ENCODE measurements at places on chromosomes 7 and 10. TPM values are rescaled to one million over a fixed set of nuclear protein-coding genes. Genes with fewer than 3 reads are reported as not detected.

- DNase-seq, result no peak
Observed at GRCh38 chr10:124367936-124368335, 50.8 kb downstream of the OAT start.

DNA sequence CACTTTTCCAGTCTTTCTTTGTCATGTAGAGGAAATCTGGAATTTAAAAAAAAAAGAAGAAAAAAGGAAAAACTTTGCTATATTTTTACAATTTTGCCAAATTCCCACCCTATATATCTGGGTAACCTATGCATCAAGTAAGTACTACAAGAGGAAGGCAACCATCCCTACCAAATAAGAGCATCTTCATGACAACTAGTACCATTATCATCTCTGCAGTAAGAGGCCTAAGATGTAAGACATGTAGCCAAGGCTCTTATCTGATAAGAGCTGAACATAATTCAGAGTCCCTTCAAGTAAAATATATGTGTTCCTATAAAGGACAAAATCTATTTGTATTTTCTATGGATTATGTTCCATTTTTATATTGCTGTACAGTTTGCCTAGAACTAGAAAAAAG, 3.5 kb downstream of the THAP5 start:
- DNase-seq, result no peak

- no peak for DNase-seq
Observed at GRCh38 chr10:78236416-78237015, 202.9 kb downstream of the RPS24 start.

DNA sequence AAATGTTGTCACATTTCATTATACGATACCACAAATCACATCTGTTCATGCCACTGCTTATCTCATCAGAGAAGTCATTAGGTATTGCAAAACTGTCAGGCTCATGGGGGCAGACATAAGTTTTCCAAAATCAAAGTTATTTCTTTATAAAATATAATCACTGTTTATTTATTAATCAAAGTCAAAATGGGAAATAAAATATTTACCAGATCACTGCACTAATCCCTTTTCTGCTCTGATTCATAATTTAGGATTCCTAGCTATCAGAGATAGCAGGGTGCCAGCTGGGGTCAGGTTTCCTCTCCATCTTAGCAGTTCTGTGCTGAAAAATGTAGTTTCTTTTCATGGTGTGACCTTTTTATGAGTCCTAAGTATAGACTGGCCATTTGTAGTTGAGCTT, 117.7 kb upstream of the LANCL2 start:
- DNase-seq, result no peak

DNA sequence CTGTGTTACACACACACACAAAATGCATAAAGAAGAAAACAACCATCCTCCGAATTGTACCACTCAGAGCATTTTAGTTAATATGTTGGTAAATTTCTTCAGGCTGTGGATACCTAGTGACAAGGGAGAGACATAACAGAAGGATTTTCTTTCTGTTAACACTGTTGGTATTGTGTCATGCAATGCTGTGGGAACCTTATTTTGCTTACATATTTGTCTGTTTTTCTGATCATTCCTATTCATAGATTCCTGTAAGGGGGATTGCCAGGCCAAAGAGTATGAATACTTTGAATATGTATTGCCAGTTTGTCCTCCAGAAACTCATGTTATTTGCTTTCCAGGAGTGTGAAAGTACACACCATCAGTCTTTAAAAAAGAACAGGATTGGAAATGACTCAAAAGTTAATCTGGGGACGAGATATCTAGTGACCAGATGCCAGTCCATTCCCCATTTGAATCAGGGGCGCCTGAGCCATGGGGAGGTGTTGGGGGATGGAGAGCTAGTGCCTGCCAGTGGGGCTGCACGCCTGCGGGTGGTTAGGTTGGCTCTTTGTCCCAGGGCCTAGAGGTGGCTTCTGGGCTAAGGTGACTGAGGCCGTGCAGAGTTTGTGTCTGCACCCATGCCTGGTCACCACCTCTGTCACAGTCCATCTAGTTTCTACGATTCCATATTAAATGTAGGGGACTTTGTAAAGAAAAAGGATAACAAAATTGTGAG, 142.0 kb downstream of the PTPN20 start:
- DNase-seq, result no peak

ADAMTS14 gene
- polyA plus RNA-seq, result 1.5 TPM

CYP3A4 gene
- 0.27 TPM for polyA plus RNA-seq

Measured in left renal cortex interstitium (tissue), 4 donors.